Mesothelial cell of epicardium (in vitro differentiated cells): ENCODE measurements at places on chromosomes 4 and X. TPM values are rescaled to one million over a fixed set of nuclear protein-coding genes. Genes with fewer than 3 reads are reported as not detected.

The SPANXN1 gene
- 0.63 to 0.86 TPM (median 0.74 TPM) in 3 replicates for total RNA-seq

The ALB gene
- total RNA-seq: 0.59 to 1.5 TPM (median 0.63 TPM) in 3 replicates

- H3K27ac ChIP-seq: no peak overlapping the region
- H3K27me3 ChIP-seq: no peaks in the 10 kb centered on the region
- peaks cover 11% of the 10 kb centered on the region for H3K4me1 ChIP-seq
- peaks cover 5% of the 10 kb centered on the region for H3K36me3 ChIP-seq
These were observed 26.9 kb downstream of the CSF2RA start for GRCh38 chrX:1295550-1295949.

DNA sequence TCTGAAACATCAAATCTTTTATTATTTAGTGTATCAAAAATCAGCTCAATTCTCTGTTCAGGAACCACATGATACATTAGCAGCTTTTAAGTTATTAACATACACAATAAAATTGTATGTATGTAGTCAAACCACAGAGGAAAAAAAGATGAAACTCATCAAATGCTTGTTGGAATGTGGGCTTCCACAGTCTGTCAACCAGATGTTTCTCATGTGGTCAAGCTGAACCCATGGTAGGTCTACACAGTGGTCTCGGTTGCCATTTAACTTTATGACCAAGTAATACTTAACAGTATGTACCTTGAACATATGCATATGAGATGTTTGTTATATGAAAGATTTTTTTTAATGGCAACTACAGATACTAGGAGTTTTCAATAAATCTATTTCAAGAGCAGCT lies 427.8 kb downstream of the IL15 start:
- no peaks in the 10 kb centered on the region for H3K4me1 ChIP-seq
- no peak overlapping the region for H3K4me3 ChIP-seq
- no peak for DNase-seq
- no peaks in the 10 kb centered on the region for H3K27me3 ChIP-seq

DNA sequence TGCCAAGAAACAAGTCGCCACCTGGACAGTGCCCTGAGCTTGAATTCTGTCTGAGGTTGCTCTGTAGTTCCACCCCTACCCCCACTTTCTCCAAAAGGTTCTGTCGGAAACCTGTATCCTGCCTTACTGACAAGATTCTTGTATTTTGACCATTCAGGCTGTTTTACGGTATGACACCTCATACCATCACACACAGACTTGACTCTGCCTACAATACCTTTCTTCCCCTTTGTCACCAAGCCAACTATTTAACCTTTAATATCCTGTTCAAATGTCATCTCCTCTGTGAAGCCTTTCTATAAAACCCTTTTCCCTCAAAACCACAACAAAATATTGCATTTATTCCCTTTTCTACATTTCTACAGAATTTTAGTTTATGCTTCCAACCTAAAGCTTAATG lies 161.9 kb downstream of the VSIG4 start:
- no peaks in the 10 kb centered on the region for H3K27me3 ChIP-seq
- no peaks in the 10 kb centered on the region for H3K36me3 ChIP-seq
- no peak overlapping the region for H3K27ac ChIP-seq
- no peak overlapping the region for H3K4me3 ChIP-seq
- DNase-seq: no peak
- H3K4me1 ChIP-seq: no peaks in the 10 kb centered on the region

The ADH7 gene
- not detected in 3 replicates for total RNA-seq
